NCI-H1694 treated with DMSO at 0.1 percent for 48 hours (cell line): ENCODE measurements at places on chromosomes 12 and 14.
A peak's percentile ranks its signal among the peaks of the same experiment; 100 is the strongest.

- DNase-seq, result peak; percentile 92
Measured at GRCh38 chr12:55068416-55069010, 48.7 kb downstream of the NEUROD4 start.

DNA sequence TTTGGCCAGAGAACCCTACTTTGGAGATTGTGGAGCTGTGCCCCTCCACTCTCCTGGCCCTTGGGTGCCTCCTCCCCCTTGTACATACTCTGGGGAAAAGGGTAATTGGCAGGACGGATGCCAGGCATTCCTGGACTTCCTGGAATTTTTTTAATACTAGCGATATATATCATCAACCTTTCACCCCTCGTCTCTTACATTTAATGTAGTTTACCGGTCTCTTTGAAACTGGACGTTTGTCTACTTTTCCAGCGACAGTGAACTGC, 767 bp upstream of the CRY1 start:
- no peak for DNase-seq

DNA sequence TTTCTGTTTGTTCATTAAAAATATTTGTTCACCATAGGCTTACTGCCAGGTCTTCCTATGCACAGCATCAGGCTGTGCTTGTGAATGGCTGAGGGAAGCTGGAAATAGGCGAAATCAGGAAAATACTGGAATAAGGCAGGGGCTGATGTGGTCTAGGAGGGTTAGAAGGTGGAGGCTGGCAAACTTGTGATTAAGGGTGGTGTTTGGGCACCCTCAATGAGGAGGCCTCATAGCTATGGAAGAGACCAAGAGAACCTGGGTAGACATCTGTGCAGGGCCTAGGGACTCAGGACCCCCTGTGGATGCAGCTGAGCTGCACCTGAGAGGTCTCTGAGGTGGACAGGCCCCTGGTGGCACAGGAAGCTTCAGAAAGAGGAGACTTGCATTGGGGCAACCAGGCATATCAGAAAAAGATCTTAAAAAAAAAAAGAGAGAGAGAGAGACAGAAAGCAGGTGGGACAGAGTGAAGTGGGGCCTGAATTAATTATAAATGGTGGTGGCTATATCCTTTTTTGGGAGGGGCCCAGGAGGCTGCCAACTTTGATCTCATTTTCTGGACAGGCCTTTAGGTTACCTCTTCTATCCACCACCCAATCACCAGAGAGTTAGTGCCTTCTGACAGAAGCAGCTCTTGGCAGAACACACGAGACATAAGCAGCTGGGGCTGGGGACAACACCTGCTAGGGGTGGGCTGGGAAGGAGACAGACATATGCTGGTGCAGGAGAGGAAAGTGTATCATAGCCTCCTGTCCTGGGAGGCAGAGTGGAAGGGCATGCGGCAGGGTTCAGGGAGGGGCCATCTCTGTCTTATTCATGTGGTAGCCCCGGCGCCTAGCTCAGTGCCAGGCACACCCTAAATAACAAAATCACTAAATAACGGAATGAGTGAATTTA, 46.7 kb upstream of the ATP23 start:
- DNase-seq, result peak; percentile 97

DNA sequence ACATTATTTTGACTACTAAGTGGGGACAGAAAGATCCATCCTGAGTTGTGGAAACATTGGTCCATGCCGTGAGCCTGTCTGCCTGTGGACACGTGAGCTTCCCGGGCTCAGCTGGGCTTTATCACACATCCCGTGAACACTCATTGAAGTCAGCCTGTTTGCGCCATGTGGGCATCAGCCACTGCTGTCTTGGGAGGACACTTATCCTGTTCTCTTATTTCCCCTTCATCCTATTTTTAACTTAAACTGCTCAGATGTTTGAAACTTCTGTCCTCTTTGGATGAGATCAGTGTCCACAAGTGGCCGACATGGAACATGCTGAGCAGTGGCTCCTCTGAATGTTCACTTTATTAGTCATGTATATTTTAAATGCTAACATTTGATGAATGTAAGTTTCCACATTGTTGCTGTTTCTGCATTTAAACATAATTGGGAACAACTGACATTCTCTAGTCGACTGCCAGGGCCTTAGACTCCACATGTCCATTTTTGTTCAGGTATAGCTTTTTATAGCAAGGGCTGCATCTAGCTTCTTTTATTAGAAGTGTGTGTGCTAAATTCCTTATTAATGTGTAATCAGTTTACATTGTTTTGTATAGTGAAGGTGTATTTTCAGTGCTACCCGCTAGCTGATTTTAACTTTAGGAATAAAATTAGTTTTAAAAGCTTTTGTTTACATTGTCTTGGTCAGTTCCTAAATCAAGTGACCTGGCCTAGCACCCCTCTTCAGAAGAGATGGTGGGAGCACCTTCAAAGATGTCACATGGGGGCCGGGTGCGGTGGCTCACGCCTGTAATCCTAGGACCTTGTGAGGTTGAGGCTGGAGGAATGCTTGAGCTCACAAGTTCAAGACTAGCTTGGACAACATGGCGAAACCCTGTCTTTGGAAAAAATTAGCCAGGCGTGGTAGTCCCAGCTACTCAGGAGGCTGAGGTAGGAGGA, 24.0 kb downstream of the RNF34 start:
- DNase-seq, result no peak

GRCh38 chr14:106038263-106038662, 511.9 kb downstream of the TMEM121 start:
- no peak for DNase-seq

DNA sequence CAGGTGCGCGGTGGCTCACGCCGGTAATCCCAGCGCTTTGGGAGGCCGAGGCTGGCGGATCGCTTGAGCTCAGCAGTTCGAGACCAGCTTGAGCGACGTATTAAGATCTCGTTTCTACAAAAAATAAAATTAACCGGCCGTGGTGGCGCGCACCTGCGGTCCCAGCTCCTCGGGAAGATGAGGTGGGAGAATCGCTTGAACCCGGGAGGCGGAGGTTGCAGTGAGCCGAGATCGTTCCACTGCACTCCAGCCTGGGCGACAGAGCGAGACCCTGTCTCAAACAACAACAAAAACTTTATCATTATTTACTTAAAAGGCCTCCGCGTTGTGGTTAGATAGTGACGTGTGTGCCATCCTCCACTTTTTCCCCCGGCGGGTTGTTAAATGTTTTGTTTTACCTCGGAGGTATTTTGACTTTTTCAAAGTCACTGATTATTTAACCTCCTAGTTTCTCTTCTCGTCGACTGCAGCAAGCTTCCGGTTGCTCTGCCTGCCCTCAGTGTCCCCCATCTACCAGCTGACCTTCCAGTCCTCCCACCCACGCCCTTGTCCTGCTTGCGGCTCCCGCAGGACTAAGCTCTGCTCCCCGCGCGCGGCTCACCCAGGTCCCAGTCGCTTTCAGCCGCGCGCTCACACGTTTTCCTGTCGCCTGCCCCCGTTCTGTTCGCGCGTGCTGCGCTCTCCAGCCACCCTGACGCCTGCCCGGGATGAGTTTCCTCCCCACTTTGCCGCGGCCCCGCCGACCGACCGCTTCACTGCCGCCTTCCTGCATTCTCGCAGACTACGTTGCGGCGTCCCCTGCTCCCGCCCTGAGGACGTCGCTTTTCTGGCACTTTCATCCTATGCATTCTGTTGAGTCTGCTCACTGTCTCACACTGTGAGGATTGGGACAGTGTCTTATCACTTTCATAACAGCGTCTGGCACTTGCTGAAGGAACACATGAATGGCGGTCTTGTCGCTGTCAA, 1.2 kb upstream of the SCAF11 start:
- peak; percentile 57 for DNase-seq

- peak; percentile 29 for DNase-seq
Measured at GRCh38 chr12:49019443-49020324, 1.1 kb upstream of the PRKAG1 start.

DNA sequence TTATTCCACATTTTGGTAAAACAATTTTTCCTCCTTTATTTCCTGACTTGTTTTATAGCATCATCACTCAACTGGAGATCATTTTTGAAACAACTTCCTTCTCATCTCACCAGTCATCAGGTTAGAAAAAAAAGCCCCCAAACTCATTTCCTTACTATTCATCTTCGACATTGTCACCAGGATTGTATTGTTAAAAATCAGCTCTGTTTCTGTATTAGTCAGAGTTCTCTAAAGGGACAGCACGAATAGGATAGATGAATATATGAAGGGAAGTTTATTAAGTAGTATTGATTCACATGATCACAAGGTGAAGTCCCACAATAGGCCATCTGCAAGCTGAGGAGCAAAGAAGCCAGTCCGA, 392.6 kb downstream of the FUT8 start:
- no peak for DNase-seq

DNA sequence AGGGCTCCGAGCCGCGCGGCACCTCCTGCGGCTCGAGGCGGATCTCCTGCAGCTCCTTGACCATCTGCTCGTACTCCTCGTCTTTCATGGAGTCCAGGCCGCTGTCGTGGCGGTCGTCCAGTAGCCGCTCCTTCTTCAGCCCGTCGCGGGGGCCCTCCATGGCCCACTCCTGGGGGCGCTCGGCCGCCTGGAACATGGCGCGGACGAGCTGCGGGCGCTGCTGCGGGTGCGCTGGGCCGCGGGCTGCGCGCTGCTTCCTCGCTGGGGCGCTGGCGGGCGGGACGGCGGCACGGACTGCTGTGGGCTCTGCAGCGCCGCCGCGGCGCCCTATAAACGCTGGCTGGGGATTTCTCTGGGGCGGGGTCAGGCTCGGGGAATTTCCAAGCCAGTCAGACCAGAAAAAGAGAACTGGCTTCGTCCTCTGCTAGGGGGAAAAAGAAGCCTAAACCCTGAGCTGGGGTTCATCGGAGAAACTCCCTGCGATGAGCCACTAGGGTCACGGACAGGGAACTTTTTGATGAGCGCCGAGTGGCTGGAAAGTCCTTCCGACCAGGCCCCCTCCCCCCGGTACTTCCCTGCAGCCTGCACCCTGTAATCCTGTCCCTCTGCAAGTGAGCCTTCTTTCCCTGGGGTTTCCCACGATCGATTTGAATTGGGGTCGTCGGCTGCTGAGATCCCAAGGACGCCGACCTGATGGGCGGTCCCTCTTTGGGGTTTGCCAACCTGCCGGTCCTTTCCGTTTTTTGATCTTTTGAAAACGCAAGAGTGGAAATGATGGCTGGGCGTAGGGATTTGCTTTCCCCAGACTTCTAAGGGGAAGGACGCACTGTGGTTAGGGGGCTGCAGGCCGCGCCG, at the start of gene NFKBIA:
Gene NFKBIA, minus strand, starts transcription at position 301 of the 855 bp plus-strand sequence. Its CDS starts 105 bp downstream, at position 196.
- DNase-seq, result peak; percentile 77

DNA sequence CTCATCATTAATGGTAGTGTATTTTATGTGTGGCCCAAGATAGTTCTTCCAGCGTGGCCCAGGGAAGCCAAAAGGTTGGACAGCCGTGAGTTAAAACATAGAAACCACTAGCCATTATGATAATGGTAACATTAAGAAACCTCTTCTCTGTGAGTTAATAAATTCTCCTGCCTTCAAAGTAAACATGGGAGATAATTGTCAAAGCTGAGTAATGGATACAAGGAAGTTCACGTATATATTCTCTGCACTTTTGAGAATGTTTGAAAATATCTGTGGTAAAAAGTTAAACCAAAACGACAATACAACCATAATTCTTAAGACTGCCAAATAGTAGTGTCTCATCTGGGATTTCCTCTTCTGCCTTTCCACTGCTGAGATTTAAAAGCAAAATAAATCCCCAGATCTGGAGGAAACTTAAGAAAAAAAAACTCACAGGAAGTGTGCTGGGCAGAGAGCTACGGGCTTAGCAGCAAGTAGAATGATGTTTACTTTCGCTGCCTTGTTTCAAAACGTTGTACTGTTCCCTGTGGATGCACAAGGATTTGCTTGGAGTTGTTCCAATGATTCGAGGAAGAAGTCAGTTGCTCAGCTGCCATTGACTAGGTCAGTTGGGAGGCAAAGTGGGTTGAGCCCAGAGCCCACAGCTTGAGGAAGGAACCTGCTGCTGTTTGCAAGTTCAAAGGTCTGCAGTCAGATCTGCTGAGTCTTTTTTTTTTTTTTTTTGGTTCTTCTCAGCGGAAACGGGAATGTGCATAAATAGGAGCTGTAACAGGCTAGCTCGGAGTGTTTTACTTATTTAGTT, 1.7 kb downstream of the TPCN1 start:
- DNase-seq, result peak; percentile 11

DNA sequence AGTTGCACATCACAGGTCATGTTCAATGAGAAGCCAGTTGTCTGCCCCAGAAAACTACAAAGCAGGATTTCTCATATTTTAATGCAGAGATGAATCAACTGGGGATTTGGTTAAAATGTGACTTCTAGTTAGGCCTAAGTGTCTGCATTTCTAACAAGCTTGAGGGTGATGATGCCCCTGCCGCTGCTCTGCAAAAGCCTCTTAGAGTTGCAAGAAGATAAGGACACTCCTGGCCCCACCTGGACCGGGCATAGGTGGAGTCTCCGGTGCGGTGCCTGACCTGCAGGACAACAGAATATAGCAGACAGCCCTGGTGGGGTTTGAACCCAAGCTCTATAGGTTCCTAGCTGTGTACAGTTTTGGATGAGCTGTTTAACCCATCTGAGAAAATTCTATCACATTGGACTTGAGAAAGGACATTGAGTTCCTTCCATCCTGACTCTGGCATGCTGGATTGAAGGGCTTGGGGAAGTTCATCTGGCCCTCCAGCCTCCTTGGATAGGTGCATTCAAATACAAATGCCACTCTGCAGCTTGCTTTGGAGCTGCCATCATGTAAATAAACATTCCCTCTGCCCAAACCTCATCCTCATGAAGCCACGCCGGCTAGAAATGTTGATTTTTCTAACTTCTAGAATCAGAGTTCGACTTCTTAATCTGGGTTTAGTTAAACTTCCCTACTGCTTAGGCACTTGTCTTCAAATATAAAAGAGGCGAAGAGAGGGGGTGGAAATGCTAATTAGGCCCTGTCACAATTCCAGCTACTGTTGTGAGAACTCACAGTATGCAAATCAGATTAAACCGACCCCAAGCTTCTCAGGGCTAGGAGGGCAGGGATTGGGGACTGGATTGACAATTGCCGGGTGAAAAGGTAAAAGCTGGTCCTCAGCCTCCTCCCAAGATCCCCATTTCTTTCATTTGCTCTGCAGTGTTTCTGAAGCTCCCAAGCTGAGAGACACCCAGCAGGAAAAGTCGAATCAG, 1225.6 kb downstream of the VRK1 start:
- no peak for DNase-seq

GRCh38 chr12:101759396-101760047, 20.3 kb upstream of the SYCP3 start:
- peak; percentile 22 for DNase-seq

- DNase-seq, result no peak
Measured at GRCh38 chr12:27460471-27460978, 14.0 kb downstream of the SMCO2 start.

GRCh38 chr14:38079268-38079667, 128.4 kb upstream of the SSTR1 start:
- no peak for DNase-seq

DNA sequence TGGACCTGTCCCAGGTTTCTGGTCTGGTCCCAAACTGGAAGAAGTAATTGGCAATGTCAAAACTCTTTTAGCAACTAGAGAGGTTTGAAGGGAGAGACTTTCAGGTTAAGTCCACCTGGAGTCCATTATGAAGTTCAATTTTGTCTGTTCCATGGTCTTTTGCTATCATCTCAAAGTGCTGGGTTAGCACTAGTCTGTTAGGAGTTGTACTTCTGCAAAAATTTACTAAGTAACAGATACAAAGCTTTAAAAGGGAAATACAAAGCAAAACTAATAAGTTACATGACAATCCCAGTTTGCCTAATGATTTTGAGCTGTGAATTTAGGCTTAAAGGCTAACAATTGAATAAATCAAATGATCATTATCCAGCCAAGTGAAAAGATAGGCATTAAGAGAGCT, 643.9 kb downstream of the C12orf50 start:
- no peak for DNase-seq

- DNase-seq, result no peak
Measured at GRCh38 chr14:64707661-64708060, 3.4 kb downstream of the PLEKHG3 start.
